Smooth muscle cell of bladder (primary cell): ENCODE measurements at places on chromosomes 2 and 18. TPM values are rescaled to one million over a fixed set of nuclear protein-coding genes. Genes with fewer than 3 reads are reported as not detected.

C2orf66 gene
- total RNA-seq = not detected in 2 replicates

ID2 gene
- 164 and 461 TPM in 2 replicates for total RNA-seq

TRABD2A gene
- 4.7 and 6.4 TPM in 2 replicates for total RNA-seq

XIRP2 gene
- not detected in 2 replicates for total RNA-seq

GCKR gene
- 0.14 and 0.55 TPM in 2 replicates for total RNA-seq

CD226 gene
- total RNA-seq = 0.85 and 1.2 TPM in 2 replicates

HOXD4 gene
- total RNA-seq = under 0.01 and 0.18 TPM in 2 replicates

IL36RN gene
- 0.09 TPM in 1 of 2 replicates, not detected in the other for total RNA-seq

ASB18 gene
- total RNA-seq = not detected in 2 replicates

SERPINB12 gene
- not detected in 2 replicates for total RNA-seq
